ENCODE measurements at places on chromosomes 4 and X.

GRCh38 chr4:150874338-150875226 is 140.5 kb downstream of the LRBA start:
- DNase-seq, result no peak

GRCh38 chrX:51747671-51748070 is 4.4 kb downstream of the GSPT2 start:
- DNase-seq, result no peak

- DNase-seq, result no peak
Observed at GRCh38 chrX:140092121-140092520, 126.8 kb upstream of the CXorf66 start.

DNA sequence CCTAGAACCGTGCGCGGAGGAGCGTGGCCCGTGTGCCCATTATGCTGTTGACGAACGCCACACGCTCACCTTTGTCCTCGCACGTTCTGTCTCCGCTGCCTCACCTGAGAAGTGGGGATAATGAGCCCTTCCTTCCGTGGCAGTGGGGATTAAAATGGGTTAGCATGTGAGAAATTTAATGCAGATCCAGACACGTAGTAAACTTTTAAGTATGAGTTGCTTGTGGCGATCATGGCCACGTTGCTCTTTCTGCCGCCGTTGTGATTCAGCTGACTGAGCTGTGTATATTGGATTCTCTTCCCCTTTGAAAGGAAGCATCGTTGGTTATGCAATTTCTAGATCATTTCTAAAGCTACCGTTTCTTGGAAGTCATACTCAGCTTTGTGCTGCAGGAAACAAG is 16.5 kb downstream of the TBC1D14 start:
- DNase-seq, result no peak

- DNase-seq, result peak; percentile 4
Observed at GRCh38 chrX:68894513-68895340, 65.9 kb downstream of the EFNB1 start.
